Endothelial cell of umbilical vein (primary cell): ENCODE measurements at places on chromosomes 1 and 21. TPM values are rescaled to one million over a fixed set of nuclear protein-coding genes. Genes with fewer than 3 reads are reported as not detected.

DNA sequence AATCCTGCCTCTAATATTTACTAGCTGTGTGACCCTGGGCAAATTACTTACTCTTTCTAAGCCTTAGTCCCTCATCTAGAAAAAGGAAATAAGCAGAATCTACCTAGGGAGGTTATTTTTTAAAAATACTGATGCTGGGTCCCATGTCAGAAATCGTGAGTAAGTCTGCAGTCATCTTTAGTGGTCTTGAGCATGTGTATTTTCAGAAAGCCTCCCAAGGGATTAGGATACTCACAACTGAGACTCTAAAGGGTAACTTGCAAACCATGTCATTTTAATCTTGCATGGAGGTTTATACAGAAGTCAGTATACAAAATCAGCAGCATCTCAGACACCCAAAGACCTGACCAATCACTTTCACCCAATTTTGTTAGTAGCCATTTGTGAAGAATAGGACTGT lies 43.2 kb downstream of the DSTYK start:
- peaks cover 3% of the 10 kb centered on the region for H3K4me1 ChIP-seq
- no peak for DNase-seq
- no peak overlapping the region for H3K27ac ChIP-seq
- no peaks in the 10 kb centered on the region for H3K27me3 ChIP-seq

LCK gene
- 0.06 and 0.08 TPM in 2 replicates for polyA plus RNA-seq

GRCh38 chr21:30979054-30979453 lies 59.2 kb downstream of the KRTAP19-8 start:
- H3K4me3 ChIP-seq = no peak overlapping the region
- H3K36me3 ChIP-seq = no peaks in the 10 kb centered on the region
- H3K27me3 ChIP-seq = no peaks in the 10 kb centered on the region
- DNase-seq = no peak
- H3K27ac ChIP-seq = no peak overlapping the region

- H3K4me1 ChIP-seq = no peaks in the 10 kb centered on the region
- H3K4me3 ChIP-seq = no peak overlapping the region
- DNase-seq = no peak
- H3K27me3 ChIP-seq = peaks cover 13% of the 10 kb centered on the region
These were observed 52.7 kb upstream of the ST6GALNAC3 start for GRCh38 chr1:76021846-76022245.

DNA sequence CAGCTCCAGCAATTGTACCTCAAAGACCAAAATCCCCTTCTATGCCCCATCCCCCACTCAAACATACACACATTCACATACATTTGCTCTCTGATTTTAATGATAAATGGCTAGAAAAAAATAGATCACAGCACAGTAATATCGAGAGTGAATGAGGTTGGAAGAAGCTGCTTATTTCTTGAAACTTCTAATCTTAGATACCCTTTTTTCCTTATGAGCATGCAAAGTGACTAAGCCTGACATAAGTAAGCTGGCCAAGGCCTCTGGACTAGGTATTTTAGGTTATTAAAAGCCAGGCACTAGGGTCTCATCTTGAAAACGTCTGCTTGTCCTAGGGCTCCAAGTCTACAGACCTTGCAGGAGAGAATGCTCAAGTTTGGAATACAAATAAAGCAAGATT lies 133.6 kb downstream of the TGFBR3 start:
- H3K4me3 ChIP-seq = no peak overlapping the region
- H3K36me3 ChIP-seq = no peaks in the 10 kb centered on the region
- no peaks in the 10 kb centered on the region for H3K4me1 ChIP-seq
- H3K27me3 ChIP-seq = no peaks in the 10 kb centered on the region
- DNase-seq = no peak
- no peak overlapping the region for H3K27ac ChIP-seq

SHISA4 gene
- 78.2 and 95.1 TPM in 2 replicates for polyA plus RNA-seq

DNA sequence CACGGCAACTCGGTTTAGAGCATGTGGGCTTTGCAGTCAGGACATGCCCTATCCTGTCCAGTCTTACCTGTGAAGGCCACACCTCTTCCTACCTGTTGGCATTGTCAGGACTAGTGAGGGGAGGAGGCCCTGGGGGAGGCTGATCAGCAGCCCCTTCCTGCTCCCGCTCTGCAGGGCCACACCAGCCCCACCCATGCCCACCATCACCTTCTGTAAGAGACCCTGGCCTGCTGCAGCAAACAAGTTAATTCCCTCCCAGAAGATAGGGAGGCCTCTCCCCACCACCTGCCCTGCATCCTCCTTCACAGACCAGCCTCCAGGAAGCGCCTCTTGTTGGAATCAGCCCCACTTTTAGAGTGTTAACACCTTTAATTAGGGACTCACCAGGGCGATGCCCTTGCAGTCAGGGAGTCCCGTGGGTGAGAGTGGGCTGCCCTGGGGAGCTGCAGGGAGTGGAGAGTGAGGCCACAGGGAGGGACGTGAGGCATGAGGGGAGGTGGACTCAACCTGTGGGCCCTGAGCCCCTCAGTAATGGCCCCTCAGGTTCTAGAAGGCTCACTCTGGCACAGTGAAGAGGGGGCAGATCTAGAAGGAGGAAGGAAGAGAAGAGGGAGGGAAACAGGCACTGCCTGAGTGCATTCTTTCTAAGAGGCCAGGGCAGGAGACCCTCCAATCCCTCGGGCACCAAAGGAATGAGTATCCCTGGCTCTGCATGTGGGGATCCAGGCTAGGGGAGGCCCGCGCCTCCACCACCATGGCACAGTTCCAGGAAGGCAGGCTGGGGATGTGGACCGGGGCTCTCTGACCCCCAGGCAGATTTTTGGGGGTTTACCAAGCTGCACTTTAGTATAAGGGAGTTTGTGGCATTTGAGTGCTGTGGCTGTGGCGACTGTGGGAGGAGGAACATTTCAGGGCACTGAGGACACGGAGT lies 8.2 kb downstream of the UMODL1 start:
- no peaks in the 10 kb centered on the region for H3K4me1 ChIP-seq
- H3K27ac ChIP-seq = no peak overlapping the region
- H3K4me3 ChIP-seq = no peak overlapping the region
- H3K36me3 ChIP-seq = no peaks in the 10 kb centered on the region
- H3K27me3 ChIP-seq = no peaks in the 10 kb centered on the region
- no peak for DNase-seq

LRRC53 gene
- not detected in 2 replicates for polyA plus RNA-seq

OR2L8 gene
- polyA plus RNA-seq = not detected in 2 replicates

GRCh38 chr1:18470671-18471355 lies 9.9 kb upstream of the KLHDC7A start:
- no peak overlapping the region for H3K27ac ChIP-seq
- H3K36me3 ChIP-seq = no peaks in the 10 kb centered on the region
- no peak for DNase-seq
- H3K27me3 ChIP-seq = no peaks in the 10 kb centered on the region

GRCh38 chr1:119656410-119656955 lies 8.4 kb upstream of the ZNF697 start:
- no peak overlapping the region for H3K27ac ChIP-seq
- H3K27me3 ChIP-seq = no peaks in the 10 kb centered on the region
- no peak for DNase-seq
- no peak overlapping the region for H3K4me3 ChIP-seq

DNA sequence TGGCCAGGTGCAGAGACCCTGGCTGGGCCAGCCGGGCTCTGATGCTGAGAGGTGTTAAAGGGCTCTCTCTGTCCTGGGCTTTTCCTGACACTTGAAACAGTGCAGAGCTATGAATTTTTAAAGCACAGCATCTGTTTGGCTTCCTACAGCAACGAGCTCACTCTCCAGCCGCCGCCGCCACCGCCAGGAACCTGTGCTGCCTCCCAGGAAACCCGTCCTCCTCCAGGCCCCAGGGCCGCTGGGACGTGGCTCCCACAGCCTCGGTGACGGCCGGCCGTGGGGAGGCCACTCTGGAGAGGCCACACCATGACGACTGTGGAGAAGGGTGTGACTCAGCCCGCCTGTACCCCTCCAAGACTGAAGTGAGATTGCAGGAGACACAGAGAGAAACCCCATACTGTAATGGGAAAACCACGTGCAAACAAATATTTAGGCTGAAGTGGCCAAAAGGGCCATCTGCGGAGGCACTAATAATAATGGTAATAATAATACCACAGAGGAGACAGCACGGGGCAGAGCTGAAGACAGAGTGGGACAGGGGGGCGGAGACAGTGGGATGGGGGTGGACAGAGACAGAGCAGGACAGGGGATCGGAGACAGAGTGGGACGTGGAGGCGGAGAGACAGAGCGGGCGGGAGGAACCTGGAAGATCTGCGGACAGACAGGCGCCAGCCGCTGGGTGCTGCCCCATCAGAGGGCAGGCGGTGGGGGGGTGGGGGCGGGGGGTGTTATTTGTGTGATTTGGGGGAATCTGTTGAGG lies 139.2 kb downstream of the CASZ1 start:
- H3K27ac ChIP-seq = no peak overlapping the region
- no peak overlapping the region for H3K4me3 ChIP-seq
- DNase-seq = no peak
- H3K27me3 ChIP-seq = no peaks in the 10 kb centered on the region
- H3K4me1 ChIP-seq = no peaks in the 10 kb centered on the region
- no peaks in the 10 kb centered on the region for H3K36me3 ChIP-seq

LAMC1 gene
- 81.6 and 92.5 TPM in 2 replicates for polyA plus RNA-seq

S100A1 gene
- not detected in 2 replicates for polyA plus RNA-seq

DCST2 gene
- 0.29 and 0.73 TPM in 2 replicates for polyA plus RNA-seq

DNA sequence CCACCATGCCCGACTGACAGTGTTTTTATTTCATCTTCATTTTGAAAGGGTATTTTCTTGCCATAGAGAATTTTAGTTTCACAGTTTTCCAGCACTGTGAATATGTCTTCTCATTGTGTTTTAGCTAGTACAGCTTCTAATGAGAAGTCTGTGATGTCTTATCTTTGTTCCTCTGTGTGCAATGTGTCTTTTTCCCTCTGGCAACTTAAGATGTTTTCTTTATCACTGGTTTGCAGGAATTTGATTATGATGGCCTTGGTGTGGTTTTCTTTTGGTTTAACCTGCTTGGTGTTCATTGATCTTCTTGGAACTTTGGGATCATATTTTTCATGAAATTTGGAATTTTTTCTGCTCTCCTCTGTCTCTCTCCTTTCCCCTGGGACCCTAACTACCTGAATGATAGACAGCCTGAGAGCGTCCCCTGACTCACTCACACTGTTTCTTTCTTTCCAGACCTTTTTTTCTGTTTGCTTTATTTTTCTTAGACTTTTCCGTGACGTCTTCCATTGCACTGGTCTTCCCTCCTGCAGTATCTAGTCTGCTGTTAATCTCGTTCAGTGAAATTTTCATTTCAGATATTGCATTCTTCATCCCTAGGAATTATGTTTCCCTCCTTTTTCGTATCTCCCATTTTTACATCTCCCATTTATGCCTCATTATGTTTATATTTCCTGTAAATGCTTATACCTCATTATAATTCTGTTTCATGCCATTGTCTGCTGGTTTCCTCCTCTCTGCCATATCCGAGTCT lies 48.5 kb downstream of the PDE9A start:
- H3K4me3 ChIP-seq = no peak overlapping the region
- no peaks in the 10 kb centered on the region for H3K4me1 ChIP-seq
- no peak overlapping the region for H3K27ac ChIP-seq

DNA sequence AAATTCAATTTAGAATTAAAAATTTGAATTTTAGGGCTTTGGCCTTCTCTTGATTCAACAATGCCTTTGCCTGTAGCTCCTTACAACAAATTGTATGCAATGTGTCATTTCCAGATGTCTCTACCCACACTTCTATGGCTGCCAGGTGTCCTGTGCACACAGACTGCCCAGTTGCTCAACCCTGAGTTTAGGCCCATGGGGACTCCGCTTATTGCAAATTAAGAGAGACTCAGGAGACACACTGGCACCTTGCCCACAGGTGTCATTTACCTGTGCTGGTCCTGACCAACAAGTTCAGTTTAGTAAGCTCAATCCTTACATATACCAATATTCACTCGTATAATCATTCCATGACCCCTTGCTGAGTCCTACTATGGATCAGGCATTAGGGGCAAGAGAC lies 236.1 kb downstream of the OMA1 start:
- no peaks in the 10 kb centered on the region for H3K4me1 ChIP-seq
- H3K36me3 ChIP-seq = no peaks in the 10 kb centered on the region
- DNase-seq = no peak
- H3K27me3 ChIP-seq = no peaks in the 10 kb centered on the region
- no peak overlapping the region for H3K4me3 ChIP-seq

- no peaks in the 10 kb centered on the region for H3K36me3 ChIP-seq
- no peak for DNase-seq
- peak overlapping the region; percentile 95 for H3K27ac ChIP-seq
These were observed 1.9 kb downstream of the PEAR1 start for GRCh38 chr1:156895455-156895812.
